ENCODE measurements at places on chromosomes 5 and 9.
A peak's percentile ranks its signal among the peaks of the same experiment; 100 is the strongest.

DNA sequence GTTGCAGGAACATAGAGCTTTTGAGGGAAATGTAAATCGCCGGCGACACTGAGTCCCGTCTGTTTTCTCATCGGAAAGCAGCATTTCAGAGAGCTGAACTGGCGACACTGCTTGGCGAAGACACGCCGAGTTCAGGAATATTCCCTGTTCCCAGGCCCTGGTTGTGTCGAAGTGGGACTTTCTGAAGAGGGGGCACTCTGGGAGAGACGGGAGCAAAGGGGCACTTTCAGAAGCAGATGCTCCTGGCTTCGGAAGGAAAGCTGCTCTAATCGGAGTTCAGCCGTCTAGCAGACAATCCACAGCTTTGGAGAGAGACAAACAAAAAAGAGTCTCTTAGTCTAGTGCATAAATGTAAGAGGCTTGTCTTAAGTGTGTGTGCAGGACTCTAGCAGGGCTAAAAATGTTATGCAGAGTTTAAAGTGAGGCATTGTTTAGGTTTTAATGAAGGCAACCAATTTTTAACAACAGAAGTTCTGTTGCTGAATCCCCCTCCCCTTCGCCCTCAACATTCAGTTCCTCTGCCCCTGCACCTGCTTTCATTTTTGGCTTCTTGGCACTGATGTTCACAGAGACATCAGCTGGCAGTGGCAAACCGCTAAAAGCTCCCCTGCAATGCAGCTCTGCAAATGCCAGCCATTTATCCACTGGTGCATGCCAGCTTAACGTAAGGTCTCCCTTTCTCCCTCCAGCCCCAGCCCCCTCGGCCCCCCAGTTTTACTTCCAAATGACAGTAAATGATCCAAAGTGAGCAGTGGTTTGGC lies 289.5 kb upstream of the MPDZ start:
- ATAC-seq, result no peak

DNA sequence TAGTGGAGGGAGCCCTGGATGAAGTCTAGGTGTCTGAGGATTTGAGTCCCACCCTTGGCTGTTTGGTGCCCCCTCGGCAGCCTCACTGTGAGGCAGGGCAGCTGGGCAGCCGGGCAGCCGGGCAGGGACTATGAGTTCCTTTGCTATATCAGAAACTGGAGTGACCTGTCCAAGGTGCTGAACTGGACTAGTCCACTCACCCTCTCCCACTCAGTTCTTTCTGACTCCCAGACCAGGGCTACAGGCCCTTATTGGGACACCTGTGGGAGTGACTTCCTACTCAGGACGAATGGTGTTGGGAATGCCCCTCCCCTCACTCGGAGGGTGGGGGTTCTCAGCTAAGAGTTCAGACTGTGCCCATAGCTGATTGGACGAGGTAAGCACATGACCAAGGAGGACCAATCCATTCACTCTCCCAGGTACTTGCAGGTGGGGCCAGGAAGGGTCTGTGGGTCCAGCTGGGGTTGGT lies 34.1 kb upstream of the RAPGEF1 start:
- ATAC-seq, result no peak

GRCh38 chr9:121776739-121777637 lies 125.6 kb downstream of the DAB2IP start:
- no peak for ATAC-seq

GRCh38 chr5:180353048-180353979 lies at the start of gene GFPT2:
TSS of gene GFPT2 (minus strand) at chr5:180353336. CDS start at chr5:180353217, 119 bp downstream.
- peak; percentile 84 for ATAC-seq

DNA sequence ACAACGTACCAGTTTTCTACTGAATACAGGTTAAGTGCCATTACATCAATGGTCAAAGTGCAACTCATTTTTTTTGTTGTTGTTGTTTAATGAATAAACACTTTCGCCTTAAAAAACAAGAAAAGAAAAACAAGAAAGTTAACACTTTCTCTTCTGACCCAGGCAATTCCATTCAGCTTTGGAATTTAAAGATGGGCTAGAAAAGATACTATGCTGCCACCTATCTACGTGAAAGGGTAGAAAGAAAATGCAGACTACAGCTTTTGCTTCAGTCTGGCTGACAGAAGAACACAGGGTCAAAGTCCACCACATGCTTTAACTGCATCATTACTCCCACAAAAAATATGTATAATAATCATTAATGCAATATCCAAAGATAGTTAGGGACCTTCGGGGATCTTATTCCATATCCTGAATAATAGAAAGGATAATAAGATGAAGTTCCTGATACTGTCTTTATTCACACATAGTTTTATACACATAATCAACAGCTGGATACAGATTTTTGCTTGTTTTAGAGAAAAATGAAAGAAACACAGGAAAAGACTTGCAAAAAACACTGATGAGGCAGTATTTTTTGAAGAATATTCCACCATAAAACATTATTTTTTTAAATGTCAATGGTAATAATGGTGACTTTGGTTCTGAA lies 40.4 kb downstream of the ZDHHC21 start:
- no peak for ATAC-seq

DNA sequence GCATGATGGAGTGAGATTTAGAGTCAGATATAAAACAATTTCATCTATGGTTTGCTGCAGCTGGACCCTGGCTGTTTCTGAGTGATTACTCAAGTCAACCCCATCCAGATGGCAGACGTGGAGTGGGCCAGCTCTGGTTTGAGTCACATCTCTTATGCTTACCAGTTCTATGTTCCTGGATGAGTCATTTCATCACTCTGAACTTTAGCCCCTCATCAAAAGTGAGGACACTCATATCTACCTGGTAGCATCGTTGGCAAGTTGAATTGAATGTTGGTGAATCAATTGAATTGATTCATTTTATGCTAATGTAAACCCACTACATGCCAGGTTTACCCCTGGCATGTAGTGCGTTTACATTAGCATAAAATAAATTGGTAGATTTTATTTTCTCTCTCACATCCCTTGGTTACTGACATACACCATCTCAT lies 176.4 kb downstream of the FGF18 start:
- ATAC-seq, result peak; percentile 14

GRCh38 chr5:132500931-132501628 lies 10.5 kb upstream of the IRF1 start:
- peak; percentile 76 for ATAC-seq

DNA sequence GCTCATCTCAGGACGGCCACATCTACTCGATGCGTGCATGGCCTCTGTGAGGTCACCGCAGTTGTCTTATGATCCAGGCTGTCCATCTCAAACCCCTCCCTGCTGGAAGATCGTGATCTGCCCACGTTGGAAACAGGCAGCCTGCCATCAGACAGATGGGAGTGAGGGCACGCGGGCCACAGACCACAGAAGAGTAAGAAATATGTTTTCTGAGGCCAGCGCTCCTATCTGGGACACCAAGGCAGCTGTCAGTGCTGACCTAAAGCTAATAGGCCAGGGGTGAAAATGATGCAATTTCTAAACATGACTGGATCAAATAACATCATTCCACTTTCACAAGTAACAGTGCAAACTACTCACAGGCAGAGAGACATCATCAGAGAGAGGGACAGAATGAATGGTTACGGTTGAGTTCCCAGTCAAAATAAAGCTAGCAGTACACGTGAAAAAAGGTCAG lies 57.1 kb upstream of the CER1 start:
- ATAC-seq, result no peak

GRCh38 chr9:727767-728166 lies 113.7 kb upstream of the DMRT1 start:
- no peak for ATAC-seq

GRCh38 chr9:12815888-12816287 lies 41.1 kb downstream of the LURAP1L start:
- no peak for ATAC-seq

- no peak for ATAC-seq
Measured at GRCh38 chr9:112850840-112851239, 39.8 kb downstream of the SLC46A2 start.

- no peak for ATAC-seq
Measured at GRCh38 chr5:78916044-78916443, 69.1 kb downstream of the ARSB start.

- peak; percentile 61 for ATAC-seq
Measured at GRCh38 chr9:136881691-136882108, 4.6 kb upstream of the TRAF2 start.

GRCh38 chr5:6201631-6202030 lies 176.7 kb downstream of the MED10 start:
- ATAC-seq, result no peak

GRCh38 chr5:128341056-128341455 lies 197.0 kb downstream of the FBN2 start:
- no peak for ATAC-seq

DNA sequence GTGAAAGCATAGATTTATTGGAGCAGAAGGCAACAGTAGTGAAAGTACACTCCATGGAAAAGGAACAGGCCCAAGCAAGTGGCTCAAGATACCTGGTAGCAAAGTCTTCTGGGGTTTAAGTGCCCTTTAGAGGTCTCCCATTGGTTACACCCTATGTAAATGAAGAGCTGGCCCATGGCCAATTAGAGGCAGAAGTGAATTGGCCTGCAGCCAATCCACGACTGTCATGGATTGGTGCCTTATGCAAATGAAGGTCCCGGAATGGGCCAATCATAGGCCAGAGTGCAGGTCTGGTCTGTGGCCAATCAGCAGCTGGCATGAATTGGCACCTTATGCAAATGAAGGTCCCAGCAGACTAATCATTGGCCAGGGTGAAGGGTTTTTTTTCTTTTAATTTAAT lies 64.2 kb upstream of the PCSK5 start:
- no peak for ATAC-seq
